ENCODE measurements at places on chromosomes 2 and 18.

DNA sequence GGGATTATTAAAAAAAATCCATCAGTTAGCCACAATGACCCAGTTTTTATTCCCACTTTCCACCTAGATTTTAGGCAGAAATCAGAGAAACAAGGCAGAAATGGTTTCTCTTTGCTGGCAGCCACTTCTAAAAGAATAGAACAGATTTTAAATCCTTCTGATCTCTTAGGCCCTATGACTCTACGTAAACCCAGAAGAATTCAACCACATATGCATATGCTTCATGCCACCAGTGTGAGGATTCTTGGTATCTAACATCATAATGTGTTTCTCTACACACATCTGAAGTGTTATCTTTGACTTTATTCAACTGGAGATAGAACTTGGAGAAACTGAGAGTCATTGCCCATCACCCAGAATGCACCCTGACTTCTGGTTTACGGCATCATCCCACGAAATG, 128.7 kb upstream of the TANK start:
- no peak for DNase-seq

DNA sequence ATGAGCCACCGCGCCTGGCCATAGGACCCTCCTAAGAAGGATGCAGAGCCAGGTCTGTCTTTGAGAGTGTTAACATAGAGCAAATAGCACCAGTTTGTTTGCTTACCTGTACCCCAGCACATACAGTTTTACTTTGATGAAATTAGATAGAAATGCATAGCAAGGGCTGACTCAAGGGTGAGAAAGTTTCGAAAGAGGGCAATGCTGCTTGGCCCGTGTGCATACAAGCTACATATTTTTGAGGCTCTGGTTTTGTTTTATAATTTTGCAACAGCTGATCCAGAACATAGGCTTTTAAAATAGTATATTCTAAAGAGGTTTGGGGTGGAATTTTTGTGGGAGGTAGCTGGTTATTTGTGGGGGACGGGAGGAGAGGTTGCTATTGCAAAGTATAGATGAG, 151.7 kb downstream of the MCFD2 start:
- DNase-seq = no peak

GRCh38 chr2:143123911-143124310, 5.3 kb upstream of the ARHGAP15 start:
- no peak for DNase-seq

DNA sequence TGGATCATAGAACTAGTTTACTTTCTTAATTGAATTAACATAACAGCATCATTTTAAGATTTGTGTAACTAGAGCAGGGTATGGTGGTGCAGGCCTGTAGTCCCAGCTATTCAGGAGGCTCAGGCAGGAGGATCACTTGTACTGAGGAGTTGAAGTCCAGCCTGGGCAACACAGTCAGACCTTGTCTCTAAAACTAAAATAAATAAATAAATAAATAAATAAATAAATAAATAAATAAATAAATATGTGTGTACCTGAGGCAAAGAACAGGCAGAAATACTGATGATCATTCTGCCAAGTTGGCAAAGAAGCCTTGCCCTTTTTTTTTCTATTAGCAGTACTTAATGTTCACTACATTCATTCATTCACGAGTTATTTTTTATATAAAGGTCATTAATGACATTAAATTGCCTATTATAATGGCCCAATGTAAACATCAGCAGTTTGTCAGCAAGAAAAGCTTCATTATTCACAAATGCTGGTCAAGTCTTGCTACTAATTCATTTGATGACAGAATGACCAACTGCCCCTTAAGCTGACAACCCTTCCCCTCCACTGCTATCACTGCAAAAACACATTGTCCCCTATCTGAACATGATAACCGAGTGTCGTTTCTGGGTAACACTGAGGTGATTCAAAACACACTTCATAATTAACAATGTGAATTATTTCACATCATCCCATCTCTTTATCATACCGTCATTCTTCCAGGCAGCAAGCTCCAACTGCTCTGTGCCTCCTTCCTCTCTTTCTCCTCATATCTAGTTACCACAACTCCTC, 39.0 kb downstream of the ARL5A start:
- DNase-seq = no peak

- no peak for DNase-seq
These were observed 291.4 kb downstream of the THSD7B start for GRCh38 chr2:137056704-137057103.

DNA sequence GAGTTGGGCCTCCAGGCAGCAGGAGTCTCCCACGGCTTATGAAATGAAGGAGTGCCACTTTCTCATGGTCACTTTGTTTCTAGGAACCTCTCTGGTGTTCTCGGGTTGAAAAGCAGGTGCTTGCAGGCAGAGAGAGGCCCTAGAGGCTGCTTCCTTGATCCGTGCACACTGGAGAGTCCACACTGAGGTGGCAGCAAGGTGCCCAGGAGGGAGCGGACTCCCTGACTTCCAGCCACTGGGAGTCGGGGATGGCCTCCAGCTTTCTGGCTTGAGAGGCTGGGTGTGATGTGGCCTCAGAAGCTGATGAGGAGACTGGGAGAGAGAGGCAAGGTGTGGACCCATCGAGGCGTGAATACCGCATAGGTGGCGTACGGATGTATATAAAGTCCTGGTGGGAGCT, 221.8 kb downstream of the AGAP1 start:
- no peak for DNase-seq

- DNase-seq = no peak
These were observed 132.0 kb downstream of the VWC2L start for GRCh38 chr2:214542866-214543265.

- DNase-seq = no peak
These were observed 126.5 kb downstream of the MAPK4 start for GRCh38 chr18:50686409-50686808.

- DNase-seq = no peak
These were observed 5.5 kb downstream of the SERPINE2 start for GRCh38 chr2:224033601-224034000.
